ENCODE measurements at places on chromosomes 11 and 22. TPM values are rescaled to one million over a fixed set of nuclear protein-coding genes. Genes with fewer than 3 reads are reported as not detected.
A peak's percentile ranks its signal among the peaks of the same experiment; 100 is the strongest.

- ATAC-seq: no peak
These were observed 162.5 kb downstream of the CEP164 start for GRCh38 chr11:117489999-117490679.

- no peak for ATAC-seq
These were observed 158.8 kb downstream of the FAT3 start for GRCh38 chr11:92383430-92383829.

Gene GPHA2
- not detected for total RNA-seq

Gene YAP1
- 95.2 TPM for total RNA-seq

DNA sequence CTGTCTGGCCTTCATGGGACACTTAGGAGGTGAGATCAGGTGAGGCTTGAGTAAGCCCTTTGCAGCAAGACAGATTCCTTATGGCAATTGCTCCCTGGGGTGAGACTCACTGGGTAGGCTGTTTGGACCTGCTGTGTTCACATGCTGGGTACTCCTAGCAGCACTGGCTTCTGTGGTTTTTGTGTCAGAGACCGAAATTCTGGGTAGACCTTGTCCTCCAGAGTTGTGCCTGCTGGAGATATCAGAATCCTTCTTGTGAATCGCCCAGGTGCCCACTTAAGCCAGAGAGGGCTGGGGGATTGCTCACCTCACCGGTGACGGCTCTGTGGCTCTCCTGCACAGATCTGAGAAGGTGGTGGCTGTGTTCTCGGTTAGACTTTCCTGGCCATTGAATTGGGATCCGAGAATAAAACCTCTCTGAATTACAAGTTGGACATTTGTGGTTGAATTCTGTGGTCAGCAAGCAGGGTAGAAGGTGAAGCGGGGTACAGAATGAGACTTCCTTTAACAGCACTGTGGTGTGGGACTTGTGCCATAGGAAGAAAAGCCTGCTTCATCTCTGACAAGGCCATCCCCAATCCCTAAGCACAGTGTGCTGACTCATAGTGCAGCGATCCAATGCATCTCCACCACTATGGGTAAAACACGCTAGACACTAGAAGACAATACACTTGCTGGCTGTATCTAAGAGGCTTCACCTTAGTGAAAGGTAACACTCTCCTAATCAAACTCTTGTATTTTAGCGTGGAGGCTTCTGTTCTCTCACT lies 52.5 kb upstream of the TTC12 start:
- peak; percentile 43 for ATAC-seq

- no peak for ATAC-seq
These were observed 1.3 kb downstream of the PPP1R14B start for GRCh38 chr11:64245401-64245796.

DNA sequence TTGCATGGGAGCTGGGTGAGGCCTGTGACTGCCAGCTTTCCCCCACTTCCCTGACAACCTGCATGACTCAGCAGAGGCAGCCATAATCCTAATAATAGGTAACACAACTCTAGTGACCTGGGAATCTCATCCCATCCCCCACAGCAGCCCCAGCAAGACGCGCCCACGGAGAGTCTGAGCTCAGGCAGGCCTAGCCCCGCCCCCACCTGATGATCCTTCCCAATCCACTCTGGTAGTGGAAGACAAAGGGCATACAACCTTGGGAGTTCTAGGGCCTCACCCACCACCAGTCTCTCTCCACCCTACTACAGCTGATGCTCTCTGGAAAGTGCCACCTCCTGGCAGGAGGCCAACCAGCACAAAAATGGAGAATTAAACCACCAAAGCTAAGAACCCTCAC lies 60.3 kb downstream of the CWF19L2 start:
- peak; percentile 87 for ATAC-seq

- no peak for ATAC-seq
These were observed 13.7 kb downstream of the PIWIL3 start for GRCh38 chr22:24760708-24761306.

Gene BUD13
- 9.1 TPM for total RNA-seq

GRCh38 chr11:94849839-94850238 lies 81.7 kb downstream of the AMOTL1 start:
- ATAC-seq: no peak

- ATAC-seq: no peak
These were observed 371.5 kb downstream of the RAB38 start for GRCh38 chr11:87803748-87804147.

Gene APOL5
- total RNA-seq: not detected

GRCh38 chr11:35798423-35798822 lies 135.8 kb downstream of the TRIM44 start:
- no peak for ATAC-seq

DNA sequence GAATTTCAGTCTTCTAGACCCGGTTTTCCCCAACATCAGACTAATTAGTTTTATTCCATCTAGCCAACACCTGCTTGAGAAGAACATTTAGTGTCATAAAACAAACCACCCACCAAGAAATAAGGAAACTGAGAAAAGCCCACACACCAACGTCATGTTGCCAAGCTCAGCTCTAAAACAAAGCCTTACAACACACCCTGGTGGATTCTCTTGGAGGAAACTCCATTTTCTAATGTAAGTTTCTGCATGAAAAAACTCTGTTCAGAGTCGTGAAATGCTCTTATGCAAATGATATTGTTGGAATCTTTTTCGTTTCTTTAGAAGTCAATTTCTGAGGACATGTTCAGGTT lies 105.0 kb upstream of the RAG2 start:
- no peak for ATAC-seq

DNA sequence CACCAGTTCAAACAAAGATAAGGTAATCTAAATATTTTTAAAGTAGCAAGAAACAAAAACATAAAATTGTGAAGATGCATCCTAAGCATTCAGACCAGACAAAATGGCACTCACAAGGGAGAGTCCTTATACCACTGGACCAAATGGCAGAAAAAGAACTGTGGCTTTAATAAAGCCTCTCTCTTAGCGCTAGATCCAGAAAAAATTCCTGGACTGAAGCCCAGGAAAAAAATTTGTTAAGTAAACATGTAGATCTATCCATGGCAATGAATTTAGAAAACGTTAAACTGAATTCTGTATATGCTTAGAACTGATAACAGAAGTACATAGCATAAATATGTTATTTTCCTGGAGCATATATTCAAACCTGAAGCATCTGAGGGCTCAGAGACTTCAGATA lies 11.8 kb upstream of the CD59 start:
- ATAC-seq: no peak

- peak; percentile 77 for ATAC-seq
These were observed 3.1 kb upstream of the MMP8 start for GRCh38 chr11:102727890-102728289.

- ATAC-seq: peak; percentile 69
These were observed 7.4 kb downstream of the PEX26 start for GRCh38 chr22:18085188-18085587.

- ATAC-seq: no peak
These were observed 2.6 kb upstream of the SART1 start for GRCh38 chr11:65958774-65959420.

DNA sequence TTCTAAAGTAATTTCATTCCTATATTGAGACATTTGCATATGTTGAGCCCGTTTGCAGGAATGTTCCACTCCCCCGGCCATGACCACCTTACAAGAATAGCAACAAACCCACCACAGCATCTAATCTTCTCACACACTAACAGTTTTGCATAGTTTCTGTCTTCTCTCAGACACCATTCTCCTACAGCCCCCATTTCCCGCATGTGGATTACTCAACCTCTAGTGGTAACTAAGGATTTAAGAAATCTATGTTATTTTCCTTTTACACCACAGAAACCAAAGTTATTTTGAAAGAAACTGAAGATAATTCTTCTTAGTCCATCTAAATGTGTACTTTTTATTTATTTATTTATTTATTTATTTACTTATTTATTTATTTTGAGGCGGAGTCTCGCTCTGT lies 2.3 kb downstream of the MS4A4E start:
- ATAC-seq: no peak

GRCh38 chr11:72423840-72424239 lies 10.5 kb downstream of the CLPB start:
- no peak for ATAC-seq

- ATAC-seq: peak; percentile 15
These were observed 520.2 kb downstream of the BRD1 start for GRCh38 chr22:49307481-49307830.

DNA sequence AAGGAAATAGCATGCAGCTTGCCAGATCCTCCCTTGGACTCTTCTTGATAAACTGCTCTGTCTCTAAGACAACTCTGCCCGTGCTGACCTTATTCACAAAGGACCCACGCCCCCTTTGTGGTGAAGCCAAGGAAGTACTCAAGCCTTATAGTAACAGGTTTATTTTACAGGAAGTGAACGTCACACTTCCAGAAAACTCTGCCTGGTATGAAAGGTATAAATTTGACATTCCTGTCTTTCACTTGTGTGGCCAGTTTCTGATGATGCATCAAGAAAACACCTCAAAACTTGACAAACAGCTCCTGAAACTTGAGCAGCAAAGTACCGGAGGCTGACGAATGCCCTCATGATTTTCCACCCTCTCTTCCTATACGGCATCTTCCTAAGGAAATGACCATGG lies 12.5 kb upstream of the PELI3 start:
- peak; percentile 75 for ATAC-seq

Gene RAB3IL1
- 0.88 TPM for total RNA-seq

Gene MEN1
- 15.6 TPM for total RNA-seq

GRCh38 chr11:69939551-69940245 lies 120.5 kb upstream of the FGF3 start:
- ATAC-seq: no peak

GRCh38 chr22:35369996-35370395 lies 10.9 kb upstream of the HMOX1 start:
- no peak for ATAC-seq

Gene ISX
- total RNA-seq: not detected

Gene GSTT2B
- total RNA-seq: 6.5 TPM

DNA sequence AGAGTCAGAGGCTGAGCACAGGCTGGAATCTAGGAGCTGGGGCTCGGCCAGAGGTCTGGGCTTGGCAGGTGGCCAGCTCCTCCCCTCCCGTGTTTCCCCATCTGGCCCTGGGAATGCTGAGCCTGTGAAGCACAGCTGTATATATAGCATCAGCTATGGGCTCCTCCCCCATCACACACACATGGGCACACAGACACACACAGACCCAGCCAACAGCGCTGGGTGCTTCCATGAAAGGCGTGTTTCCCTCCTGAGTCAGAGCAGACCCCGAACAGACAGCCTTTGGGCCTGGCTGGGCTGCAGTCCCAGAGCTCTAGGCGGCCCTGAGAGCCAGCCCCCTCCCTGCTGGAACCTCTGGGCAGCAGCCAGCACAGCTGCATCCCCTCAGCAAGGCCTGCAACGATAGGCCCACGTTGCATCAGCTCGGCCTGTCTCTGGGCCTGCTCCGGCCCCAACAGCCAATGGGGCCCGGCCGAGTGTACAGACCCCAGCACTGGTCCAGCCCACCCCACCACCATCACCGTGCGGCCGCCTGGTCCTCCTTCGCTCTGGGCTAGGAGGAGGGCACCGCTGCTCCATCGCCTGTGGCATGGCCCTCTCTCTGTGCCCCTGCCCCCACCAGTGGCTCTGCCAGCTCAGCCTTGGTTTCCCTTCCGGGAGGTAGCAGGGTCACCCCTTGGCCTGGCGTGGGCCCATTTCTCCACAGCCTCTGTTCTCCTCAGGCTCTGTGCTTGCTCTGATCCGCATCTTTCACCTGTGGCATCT lies 7.6 kb upstream of the SERPINH1 start:
- ATAC-seq: peak; percentile 55

GRCh38 chr22:17191163-17191784 lies 28.0 kb downstream of the ADA2 start:
- no peak for ATAC-seq

DNA sequence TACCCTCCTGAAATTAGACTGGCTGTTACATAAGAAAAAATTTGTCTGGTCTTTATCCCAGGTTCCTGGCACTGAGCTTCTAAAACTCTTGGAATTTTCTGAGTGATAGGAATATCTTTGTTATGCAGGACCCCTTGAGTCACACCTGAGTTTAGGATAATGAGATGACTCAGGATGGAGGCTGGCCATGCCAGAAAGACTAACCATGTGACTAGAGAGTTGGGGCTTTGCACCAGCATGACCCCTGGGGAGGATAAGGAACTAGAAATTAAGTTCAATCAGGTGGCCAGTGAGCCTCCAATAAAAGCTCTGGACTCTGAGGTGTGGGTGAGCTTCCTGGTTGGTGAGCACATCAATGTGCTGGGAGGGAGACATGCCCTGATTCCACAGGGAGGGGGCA lies 88.1 kb downstream of the XRRA1 start:
- ATAC-seq: peak; percentile 56

DNA sequence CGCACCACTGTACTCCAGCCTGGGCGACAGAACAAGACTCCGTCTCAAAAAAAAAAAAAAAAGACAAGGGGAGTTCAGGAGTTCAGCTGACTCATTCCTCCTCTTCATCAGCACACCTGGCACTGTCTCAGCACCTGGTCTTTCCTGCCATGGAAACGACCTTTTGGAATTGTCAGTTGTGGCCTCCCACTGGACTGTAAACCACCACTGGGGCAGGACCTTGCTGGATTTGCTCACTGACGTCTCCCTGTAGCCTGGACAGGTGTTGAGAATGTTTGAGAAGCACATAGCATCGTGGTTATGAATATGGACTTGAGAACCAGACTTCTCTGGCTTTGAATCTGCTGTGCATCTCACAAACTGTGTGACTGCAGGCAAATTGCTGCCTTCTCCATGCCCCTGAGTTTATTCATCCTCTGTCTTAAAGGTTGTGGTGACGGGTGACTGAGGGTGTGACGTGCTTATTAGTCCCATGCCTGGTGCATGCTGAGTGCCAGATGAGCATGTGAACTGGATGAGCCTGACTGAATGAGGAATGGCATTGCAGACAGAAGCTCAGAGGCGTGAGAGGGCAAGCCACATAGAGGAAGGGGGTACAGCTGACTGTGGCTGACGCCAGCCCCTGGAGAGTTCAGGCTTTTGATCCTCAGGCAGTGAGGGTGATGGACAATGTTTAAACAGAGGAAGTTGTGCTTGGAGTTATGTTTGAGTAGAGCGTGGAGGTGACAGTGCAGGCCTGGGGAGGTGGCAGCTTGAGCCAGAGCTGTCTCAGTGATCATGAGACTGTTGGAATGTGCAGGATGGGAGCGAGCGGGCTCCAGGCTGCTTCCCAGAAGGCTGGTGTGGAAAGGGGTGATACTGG lies 12.7 kb downstream of the TOM1 start:
- ATAC-seq: peak; percentile 26

DNA sequence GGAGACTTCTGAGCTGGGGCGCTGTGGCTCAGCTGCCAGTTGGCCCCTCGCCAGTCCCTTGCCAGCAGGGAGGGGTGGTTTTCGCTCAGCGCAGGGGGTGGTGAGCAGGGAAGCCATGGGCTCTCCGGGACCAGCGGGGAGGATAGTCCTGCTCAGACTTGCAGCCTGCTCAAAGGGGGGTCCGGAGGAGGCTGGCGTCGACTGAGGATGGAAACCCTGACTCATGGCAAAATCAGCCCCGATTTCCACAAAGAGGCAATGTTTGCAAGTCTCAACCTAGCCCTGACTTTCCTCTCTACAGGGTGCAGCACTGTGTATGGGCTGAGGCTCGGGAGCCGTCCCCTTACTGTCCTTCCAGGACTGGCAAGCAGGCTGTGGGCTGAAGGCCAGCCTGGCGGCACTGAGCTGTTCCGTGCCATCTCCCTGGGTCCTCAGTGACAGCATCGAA lies 35.1 kb downstream of the FBLN1 start:
- ATAC-seq: peak; percentile 90

All from esophagus mucosa (tissue), 1 donor.